Stimulated activated CD4-positive, alpha-beta T cell treated with anti-CD3 and anti-CD28 coated beads, TNF-alpha, amount 100 ng/mL, for 1 hour (primary cell): ENCODE measurements at places on chromosomes 1 and 21.
A peak's percentile ranks its signal among the peaks of the same experiment; 100 is the strongest.

DNA sequence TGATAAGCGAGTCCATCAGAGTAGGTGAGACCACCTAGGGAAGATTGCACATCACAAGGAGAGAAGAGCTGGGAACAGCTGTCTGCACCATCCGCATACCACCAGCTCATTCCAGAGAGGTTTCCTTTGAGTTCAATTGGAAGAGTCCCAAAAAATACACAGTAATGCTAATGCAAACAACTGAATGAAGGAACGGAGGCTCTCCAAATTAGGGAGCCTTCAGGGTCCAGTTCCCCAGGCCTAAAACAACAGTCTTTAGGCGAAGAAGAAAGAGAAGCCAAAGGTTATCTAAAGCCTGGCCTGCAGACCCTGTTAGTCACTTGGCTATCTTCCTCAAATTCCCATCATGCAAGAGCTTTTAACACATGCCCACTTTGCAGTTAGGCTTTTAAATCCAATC is 246.4 kb downstream of the PBX1 start:
- no peak for DNase-seq

DNA sequence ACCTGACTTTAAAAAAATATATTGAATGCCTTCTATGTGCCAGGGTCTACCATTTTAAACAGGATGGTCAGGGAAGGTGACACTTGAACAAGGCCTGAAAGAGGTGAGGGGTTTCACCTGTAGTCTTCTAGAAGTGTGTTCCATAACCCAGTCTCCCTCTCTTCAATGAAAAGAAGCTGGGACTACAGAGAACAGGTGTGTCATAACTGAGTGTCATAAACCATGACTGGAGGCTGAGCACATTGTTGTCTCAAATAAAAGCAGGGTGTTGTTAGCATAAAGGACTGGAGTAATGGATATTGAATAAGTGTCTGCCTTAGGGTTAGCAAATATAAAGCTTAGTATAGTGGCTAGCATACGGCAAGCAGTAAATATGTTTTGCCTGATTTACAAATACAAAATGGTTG is 65.4 kb downstream of the SYDE2 start:
- DNase-seq, result no peak

DNA sequence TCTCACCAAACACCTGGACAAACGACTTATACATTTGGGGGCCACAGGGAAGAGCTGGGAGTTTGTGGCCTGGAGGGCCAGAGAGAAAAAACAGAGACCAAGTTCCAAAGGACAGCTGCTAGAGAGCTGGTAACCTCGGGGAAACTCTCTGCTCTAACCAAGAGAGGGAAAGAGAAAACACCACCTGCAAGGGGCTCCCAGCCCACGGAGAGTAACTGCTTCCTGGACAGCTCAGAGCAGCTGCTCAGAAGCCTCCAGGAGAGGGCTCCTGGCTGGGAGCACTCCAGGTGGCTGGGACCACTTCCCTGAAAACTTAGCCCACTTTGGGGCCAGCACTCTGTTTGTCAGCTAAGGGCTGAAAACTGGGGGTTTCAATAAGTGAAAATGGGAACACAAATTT is 154.8 kb upstream of the GRIK3 start:
- no peak for DNase-seq

- DNase-seq, result no peak
These were observed at the start of gene VWA5B1 for GRCh38 chr1:20290624-20291597. TSS of gene VWA5B1 (plus strand) at chr1:20290875. CDS start at chr1:20310602, 19,727 bp downstream.

GRCh38 chr1:201597551-201598230 is 58.8 kb downstream of the NAV1 start:
- DNase-seq, result no peak

DNA sequence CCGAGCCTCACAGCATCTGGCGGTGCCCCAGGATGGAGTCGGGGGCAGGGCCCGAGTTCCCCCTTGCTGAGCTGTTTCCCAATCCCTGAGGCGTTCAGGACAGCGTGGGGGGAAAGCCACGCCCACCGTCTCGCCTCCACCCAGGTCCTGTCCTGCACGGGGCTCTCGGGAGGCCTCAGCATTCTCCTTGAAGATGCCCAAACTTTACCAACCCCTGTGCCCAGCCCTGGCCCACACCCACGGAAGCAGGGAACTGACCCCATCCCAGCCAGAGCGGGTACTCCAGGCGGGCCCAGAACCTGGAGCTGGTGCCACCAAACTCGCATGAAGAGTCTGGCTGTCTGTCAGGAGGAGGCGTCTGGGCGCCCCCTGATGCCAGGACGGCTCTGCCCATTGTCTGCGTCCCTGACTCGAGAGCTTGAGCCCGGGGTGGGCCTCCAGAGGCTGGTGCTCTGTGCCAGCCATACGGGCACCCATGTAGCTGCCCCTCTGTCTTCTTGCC is 35.3 kb upstream of the POFUT2 start:
- DNase-seq, result no peak

DNA sequence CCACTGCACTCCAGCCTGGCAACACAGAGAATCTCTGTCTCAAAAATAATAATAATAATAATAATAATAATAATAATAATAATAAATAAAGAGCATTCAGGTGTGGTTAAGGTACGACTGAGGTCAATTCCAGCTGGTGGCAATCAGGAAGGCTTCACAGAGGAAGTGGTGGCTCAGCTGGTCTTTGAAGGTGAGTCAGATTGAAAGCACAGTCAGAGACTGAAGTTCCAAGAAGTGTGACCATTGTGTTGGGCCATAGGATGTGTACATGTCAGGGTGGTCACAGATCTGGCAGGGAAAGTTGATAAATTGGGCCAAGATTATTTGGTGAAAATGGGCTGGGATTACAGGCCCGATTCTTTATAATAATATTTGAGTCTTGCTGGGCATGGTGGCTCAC is 31.0 kb upstream of the MED18 start:
- no peak for DNase-seq

DNA sequence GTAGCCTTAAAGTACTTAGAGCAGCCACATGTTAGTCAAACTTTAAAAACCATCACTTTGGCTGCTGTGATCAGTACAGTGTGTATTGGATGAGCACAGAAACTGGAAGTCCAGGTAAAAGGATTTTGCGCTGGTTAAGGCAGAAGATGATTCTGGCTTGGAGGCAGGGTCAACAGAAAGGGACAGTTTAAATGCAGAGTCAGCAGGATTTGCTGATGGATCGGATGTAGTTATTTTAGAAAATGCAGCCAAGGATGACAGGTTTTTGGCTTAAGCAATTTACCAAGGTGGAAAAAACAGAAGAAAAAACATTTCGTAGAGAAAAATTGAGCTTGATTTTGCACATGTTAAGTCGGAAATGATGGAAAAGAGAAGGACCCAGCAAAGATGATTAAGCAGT is 45.9 kb upstream of the MORC3 start:
- DNase-seq, result no peak

DNA sequence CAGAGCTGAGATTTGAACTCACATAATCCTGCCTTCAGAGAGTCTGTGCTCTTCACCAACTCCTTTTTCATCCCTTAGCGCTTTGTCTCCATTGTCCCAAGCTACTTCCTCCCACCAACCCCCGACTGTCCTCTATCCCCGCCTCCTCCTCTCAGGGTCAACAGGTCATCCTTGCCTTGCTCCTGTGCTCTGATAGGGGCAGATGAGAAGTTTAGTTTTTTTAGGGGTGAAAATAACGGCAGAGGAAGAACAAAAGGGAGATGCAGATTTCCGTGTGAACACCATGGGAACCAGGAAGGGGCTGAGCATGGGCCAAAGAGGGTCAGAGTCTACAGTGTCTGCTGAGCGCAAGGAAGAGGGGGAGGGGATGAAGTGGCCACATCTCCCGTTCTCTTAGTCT is 31.9 kb downstream of the GLUL start:
- no peak for DNase-seq

DNA sequence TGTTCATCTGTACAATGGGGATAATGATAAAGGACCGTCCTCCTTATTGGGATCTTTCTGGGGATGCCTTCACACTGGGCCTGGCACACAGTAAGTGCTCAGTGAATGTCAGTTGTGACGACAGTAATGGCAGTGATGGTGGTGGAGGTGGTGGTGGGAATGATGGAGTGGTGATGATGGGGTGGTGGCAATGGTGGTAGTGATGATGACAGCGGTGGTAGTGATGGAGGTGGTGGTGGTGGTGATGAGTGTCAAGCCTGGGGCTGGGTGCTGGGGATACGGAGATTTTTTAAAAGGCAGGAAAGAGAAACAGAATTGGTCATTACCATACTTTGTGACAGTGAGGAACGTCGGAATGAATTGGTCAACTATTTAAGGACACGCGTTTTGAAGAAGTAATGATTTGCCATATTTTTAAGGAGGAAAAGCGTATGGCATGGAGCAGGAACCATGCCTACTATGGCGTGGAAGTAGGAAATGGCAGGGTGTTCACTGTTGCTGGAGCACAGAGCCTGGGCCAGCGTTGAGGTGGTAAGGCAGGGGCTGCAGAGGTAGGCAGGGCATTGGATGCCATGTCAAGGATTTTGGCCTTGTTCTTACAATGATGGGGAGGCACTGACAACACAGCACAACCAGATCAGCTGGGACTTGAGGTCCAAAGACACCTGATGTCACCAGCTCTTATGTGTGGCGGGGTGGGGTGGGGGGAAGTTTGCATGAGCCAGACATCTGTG is 128.7 kb downstream of the ACTL8 start:
- no peak for DNase-seq

GRCh38 chr1:230542054-230542453 is 100.2 kb upstream of the COG2 start:
- DNase-seq, result no peak

- peak; percentile 16 for DNase-seq
These were observed 569 bp upstream of the WARS2 start for GRCh38 chr1:119141020-119141424.

GRCh38 chr1:184634296-184634695 is 120.4 kb downstream of the EDEM3 start:
- no peak for DNase-seq

DNA sequence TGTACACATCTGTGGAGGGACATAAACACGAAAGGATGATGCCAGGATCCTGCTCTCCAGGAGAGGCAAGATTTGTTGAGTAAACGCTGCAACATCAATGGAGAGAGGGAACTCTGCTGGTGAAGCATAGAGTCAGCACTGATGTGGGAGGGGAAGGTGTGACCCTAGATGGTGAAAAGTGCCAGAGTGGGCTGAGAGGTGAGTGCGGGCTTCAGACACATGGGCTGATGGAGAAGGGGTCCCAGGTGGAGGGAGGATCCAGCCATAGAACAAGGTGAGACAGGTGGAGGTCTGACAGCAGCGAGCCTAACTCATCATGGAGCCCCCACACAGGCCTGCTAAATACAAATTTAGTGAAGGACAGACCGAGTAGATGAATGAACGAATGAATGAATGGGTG is 9.7 kb downstream of the RD3 start:
- DNase-seq, result no peak

- DNase-seq, result no peak
These were observed 151.7 kb downstream of the PCP4 start for GRCh38 chr21:40018871-40019475.

DNA sequence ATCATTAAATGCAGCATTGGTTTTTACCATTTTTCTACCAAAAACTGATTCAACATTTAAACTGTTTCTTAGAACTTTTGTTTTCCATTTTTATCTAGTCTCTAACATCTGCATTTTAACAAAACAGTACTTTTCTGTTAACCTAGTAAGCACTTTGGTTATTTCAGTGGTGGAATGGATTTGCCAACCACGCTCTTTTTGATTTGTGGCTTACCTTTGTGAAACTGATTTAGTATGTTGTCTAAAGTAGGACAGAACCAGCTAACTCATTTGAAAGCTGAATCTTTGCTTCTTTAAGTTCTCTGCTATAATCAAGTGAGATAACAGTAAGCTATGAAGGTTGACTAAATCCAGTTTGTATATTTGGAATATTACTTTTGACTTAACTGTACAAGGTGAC is 41.5 kb upstream of the METTL18 start:
- no peak for DNase-seq

- DNase-seq, result no peak
These were observed 293.6 kb downstream of the PTPRC start for GRCh38 chr1:198932351-198932991.

- no peak for DNase-seq
These were observed 19.2 kb downstream of the MAST2 start for GRCh38 chr1:45822644-45823043.

DNA sequence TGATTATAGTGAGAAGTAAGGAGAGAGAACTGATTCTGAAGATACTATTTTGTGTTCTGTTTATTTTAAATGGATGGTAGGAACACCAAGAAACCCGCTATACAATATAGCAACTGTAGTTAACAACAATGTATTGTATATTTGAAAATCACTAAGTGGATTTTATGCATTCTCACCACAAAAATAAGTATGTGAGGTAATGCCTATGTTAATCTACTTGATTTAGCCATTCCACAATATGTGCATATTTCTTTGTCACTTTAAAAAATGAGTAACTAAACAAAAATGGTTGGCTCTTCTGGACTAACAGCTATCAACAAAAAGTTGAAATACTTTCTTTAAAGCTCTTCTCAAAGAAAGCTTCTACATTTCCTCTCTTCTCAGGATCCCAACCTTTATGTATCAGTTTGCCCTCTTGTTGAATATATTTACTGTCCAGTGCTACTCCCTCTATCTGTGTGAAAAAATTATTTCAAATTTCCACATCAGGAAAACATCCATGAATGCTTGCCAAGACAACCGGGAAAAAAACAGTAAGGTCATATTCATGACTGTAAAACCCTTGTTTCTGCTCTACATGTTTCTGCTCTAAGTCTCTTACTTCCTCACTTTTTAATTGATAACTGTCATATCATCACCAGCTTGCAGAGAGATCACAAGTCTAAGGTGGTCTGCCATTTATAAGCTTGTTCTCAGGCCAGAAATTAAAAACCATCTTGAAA is 27.0 kb downstream of the CLCA4 start:
- DNase-seq, result no peak

DNA sequence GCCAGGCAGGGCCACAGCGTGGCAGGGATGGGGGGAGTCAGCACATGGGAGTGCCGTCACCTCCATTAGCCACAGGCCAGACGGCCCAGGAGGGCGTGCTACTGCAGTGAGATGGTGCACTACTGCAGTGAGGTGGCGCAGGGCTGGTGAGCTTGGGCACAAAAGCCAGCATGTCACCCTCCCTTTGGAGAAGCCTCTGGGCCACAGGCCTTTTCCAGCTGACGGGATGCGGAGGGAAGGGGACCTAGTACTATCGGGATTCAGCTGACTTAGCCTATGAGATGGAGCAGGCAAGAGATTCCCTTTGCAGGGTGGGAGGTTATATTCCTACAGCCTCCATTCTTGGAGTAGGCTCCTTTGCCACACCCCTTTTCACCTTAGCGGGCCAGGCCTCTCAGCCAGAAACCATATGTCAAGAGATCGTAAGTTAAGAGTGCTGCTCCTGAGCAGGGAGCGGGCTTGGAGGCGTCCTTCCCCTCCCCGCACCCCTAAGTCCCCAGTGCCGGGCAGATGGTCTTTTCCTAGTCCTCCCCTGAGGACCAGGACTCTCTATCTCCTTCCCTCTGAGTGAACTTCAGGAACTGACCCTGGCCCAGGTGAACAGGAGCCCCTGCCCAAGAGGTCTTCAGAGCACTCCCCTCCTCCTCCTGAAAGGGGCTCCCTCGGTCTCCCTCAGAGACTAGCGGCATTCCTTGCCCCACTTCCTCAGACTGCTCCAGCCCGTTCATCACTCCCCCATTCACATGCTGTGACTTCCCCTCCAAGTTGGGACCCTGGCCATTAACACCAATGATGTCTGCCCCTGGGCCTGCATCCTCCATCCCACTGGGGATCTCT is 8.2 kb downstream of the NES start:
- no peak for DNase-seq

- no peak for DNase-seq
These were observed 152.7 kb upstream of the CAMK1G start for GRCh38 chr1:209430821-209431259.
